Uterus (tissue), 4 donors: ENCODE measurements at places on chromosomes 4 and X. TPM values are rescaled to one million over a fixed set of nuclear protein-coding genes. Genes with fewer than 3 reads are reported as not detected.

- no peak for DNase-seq
These were observed 33.1 kb upstream of the ZNF41 start for GRCh38 chrX:47515941-47516665.

DNA sequence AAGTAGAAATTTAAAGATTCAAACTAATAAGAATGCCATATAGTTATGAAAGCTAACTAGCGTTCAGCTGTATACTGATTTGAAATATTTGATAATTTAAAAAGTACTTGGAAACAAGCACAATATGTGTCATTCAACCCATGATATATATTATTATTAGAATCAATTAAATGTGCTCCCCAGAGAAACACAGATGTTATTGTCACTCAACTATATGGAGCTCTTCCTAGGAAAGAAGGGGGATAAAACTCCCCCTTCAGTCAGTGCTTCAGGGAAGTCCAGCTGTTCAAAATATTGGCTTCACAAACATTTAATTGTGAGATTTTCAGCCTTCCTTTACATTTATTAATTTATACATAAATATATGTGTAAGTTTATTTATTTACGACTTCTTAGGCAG lies 135.9 kb downstream of the SLC4A4 start:
- DNase-seq: no peak

DNA sequence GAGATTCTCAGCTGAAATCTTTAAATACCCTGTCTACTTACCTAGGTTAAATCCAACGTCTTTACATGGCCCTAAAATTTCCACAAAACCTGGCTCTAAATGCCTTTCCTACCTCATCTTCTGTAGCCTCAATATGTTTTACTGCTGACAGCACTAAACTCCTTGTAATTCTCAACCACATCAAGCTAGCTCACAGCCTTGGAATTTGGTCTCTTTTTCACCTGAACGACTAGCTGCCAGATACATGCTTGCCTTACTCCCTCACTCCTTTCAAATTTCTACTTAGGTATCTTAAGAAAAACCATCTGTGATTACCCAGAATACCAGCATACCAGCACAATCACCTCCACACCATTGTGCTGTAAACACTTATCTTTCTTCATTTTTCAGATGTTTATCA lies 635.6 kb upstream of the PCDH10 start:
- DNase-seq: no peak

DNA sequence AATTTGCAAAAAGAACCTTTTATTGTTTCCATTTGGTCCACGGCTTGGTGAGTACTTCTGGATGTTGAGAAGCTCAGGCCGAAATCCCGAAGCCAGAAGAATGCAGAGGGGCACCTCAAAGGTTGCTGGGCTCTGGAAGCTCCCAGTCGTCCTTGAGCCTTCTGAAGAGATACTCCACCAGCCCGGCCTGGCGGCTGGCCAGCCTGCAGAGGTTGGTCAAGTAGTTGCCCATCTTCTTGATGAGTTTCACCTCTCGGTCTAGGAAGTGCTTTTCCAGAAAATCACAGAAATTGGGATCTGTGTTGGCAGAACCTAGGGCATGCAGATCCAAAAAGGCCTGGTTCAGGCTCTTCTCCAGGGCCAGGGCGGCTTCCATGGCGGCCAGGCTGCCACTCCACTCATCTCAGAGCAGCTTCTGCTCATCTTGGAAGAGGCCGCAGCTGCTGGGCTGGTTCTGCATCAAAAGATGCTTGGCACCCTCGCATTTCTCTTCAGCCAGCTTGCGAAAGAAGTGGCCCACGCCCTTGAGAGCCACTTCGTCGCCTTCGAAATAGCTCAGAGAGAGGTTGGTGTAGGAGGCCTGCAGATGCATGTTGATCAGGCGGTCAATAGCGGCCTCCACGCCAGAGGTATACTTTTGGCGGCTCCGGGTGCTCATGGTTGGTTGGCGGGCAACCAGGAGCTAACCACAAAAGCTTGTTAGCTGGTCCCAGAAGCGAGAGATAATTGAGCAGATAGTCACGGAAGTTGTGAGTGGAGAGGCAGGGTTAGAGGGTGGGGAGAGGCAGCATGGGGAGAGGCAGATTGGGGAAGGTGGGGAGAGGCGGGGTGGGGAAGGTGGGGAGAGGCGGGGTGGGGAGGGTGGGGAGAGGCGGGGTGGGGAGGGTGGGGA lies 76.5 kb upstream of the TSPAN7 start:
- no peak for DNase-seq

- DNase-seq: no peak
These were observed 34.7 kb downstream of the ZFYVE28 start for GRCh38 chr4:2383760-2384159.

Gene SEC31A
- total RNA-seq: 174 TPM

Gene SPACA5
- not detected for total RNA-seq

DNA sequence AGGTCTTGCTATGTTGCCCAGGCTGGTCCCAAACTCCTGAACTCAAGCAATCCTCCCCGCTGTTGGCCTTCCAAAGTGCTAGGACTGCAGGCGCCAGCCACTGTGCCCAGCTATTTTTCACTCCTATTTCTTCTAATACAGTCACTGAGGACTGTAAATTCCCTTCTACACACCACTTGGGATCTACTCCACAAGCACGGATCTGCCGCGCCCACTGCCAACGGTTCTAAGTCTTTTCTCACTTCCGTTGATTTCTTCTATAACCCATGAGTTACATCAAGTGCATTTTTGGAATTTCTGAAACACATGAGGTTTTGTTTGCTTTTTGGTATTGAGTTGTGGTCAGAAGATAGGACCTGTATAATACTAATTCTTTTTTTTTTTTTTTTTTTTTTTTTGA lies 48.6 kb downstream of the FAM53A start:
- no peak for DNase-seq

DNA sequence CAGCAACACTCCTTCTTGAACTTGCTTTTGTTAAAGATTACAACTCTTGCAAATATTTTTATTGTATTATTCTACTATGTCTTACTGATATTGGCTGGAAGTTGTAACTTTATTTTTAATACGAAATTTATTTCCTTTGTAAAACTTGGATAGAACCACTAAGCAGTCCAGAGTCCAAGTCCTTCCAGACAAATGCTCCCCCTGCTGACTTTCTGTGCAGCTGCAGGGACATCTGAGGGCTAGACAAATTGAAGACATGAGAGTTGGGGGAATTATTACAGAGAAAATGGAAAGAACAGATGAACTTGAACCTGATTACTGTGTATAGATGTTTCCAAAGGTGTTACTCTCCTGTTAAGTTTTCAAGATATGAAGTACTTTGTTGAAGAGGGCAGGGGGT lies 238.8 kb downstream of the GRIA3 start:
- no peak for DNase-seq

Gene CMC4
- total RNA-seq: 10.0 TPM

GRCh38 chr4:14237911-14238310 lies 610.4 kb upstream of the BOD1L1 start:
- no peak for DNase-seq

DNA sequence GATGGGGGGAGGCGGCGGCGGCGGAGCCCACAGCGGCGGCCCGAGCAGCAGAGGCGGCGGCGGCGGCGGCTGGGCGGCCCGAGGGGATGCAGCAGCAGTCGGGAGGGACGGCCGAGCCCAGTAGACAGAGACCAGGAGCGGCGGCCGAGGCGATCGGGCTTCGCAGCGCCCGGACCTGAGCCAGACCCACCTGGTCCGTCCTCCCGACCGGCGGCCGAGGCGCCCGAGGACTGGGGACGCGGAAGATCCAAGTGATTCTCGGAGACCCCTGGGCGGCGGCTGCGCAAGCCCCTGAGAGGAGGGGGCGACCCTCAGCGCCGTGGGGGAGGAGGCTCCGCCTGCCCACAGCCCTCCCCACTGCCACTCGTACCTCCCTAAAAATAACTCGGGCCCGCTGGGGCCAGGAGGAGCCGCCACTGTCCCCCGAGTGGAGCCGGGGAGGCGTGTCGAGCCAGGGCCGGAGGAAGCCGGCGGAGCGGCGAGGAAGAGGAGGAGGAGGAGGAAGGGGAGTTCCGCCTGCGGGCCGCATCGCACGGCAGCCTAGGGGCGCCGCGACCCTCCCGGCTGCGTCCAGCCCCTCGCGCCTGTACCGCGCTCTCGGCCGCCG lies 608 bp downstream of the RAPGEF2 start:
- DNase-seq: peak; percentile 49

- DNase-seq: no peak
These were observed 105.0 kb upstream of the AFAP1 start for GRCh38 chr4:8044699-8045098.

DNA sequence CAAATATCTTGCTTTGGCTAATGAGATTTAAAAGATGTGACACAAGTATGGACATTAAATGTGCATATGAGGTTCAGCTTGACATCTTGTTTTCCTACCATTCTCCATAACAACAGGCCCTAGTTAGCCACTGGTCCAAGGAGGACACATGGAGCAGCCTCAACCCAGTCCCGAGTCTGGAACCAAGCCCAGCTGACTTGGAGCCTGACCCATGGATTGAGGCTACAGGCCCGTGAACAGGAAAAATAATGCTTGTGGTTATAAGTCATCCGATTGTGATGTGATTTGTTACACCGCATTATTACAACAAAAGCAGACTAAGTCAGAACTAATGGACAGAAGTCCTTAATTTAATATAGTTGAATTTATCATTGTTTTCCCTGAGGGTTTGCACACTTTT lies 123.2 kb upstream of the BANK1 start:
- no peak for DNase-seq

- no peak for DNase-seq
These were observed 49.4 kb upstream of the CHRNA9 start for GRCh38 chr4:40285692-40286091.

GRCh38 chrX:143733866-143734265 lies 13.3 kb upstream of the SPANXN2 start:
- DNase-seq: no peak

- DNase-seq: no peak
These were observed 73.3 kb downstream of the OR13H1 start for GRCh38 chrX:131617182-131617581.
